ENCODE measurements at places on chromosomes 11 and 22. TPM values are rescaled to one million over a fixed set of nuclear protein-coding genes. Genes with fewer than 3 reads are reported as not detected.

- DNase-seq, result no peak
These were observed 200.6 kb downstream of the CEP164 start for GRCh38 chr11:117528097-117528721.

DNA sequence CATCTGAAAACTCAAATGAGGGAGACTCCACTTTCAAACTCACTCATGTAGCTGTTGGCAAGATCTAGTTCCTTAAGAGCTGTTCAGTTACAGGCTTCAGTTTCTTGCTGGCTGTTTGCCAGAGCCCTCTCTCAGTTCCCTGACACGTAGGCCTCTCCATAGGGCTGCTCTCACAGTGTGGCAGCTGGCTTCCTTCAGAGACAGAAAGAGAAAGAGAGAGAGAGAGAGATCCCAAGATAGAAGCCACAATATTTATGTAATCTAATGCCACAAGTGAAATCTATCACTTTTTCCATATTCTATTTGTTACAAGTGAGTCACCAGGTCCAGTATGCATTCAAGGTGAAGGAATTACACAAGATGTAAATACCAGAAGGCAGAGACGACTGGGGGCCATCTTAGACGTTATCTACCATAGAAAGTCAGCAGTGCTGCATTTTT, 168.8 kb downstream of the RCN1 start:
- no peak for DNase-seq

The SEC14L6 gene
- 0.12 TPM for total RNA-seq

The SYT13 gene
- total RNA-seq, result 0.05 TPM

The RAG1 gene
- total RNA-seq, result 3.8 TPM

GRCh38 chr11:124798991-124799347, 1.2 kb downstream of the MSANTD2 start:
- DNase-seq, result no peak

GRCh38 chr11:126318574-126319373, 14.9 kb downstream of the DCPS start:
- no peak for DNase-seq

DNA sequence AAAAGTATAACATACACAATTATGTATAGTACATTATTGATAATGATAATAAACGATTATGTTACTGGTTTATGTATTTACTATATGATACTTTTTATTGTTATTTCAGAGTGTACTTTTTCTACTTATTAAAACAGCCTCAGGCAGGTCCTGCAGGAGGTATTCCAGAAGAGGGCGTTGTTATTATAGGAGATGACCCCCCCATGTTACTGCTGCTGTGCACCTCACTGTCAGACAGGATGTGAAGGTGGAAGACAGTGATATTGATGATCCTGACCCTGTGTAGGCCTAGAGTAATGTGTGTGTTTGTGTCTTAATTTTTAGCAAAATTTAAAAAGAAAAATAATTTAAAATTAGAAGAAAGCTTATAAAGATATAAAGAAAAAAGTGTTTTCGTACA, 57.6 kb downstream of the REXO2 start:
- no peak for DNase-seq

The OR51E1 gene
- total RNA-seq, result not detected
